ENCODE measurements at places on chromosomes 11 and 22.

DNA sequence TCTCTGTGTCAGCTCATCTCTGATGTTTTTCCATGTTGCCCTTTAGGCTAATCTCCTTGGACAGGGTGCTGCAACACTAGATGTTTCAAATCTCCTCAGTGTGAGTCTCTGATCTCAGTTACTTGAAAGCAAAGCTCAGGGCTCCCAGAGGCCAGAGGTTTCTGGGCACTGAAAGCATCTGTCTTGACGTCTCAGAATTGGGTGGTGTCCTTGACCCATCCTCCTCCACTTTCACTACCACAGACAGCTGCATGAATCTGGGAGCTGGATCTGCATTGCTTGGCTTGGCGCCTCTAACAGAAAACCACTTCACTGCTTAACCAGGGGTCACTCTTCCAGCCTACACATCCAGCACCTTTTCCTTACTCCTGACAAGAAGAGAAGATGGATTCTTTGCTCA lies 399.4 kb downstream of the NXPE2 start:
- DNase-seq, result no peak

GRCh38 chr11:24134879-24135589 lies 361.8 kb upstream of the LUZP2 start:
- DNase-seq, result no peak

- no peak for DNase-seq
Observed at GRCh38 chr11:64990222-64990923, 6.4 kb downstream of the BATF2 start.

- no peak for DNase-seq
Observed at GRCh38 chr11:68854273-68854958, 12.7 kb upstream of the CPT1A start.

All from aorta (tissue), 5 donors.